NCI-H2171 (cell line): ENCODE measurements at places on chromosomes 12 and 14.

- DNase-seq: no peak
These were observed 581.9 kb downstream of the VRK1 start for GRCh38 chr14:97379091-97379531.

- DNase-seq: no peak
These were observed 15.0 kb upstream of the TMEM30B start for GRCh38 chr14:61296151-61296550.

GRCh38 chr12:15538881-15539280 is 216.6 kb downstream of the PTPRO start:
- DNase-seq: no peak

GRCh38 chr12:125244338-125244737 is 179.1 kb downstream of the AACS start:
- DNase-seq: no peak

GRCh38 chr12:124866883-124867400 is 3.3 kb upstream of the SCARB1 start:
- no peak for DNase-seq

- DNase-seq: no peak
These were observed 30.6 kb upstream of the SLC38A2 start for GRCh38 chr12:46402941-46403718.

GRCh38 chr12:7373226-7373625 is 69.4 kb downstream of the ACSM4 start:
- peak; percentile 100 for DNase-seq

DNA sequence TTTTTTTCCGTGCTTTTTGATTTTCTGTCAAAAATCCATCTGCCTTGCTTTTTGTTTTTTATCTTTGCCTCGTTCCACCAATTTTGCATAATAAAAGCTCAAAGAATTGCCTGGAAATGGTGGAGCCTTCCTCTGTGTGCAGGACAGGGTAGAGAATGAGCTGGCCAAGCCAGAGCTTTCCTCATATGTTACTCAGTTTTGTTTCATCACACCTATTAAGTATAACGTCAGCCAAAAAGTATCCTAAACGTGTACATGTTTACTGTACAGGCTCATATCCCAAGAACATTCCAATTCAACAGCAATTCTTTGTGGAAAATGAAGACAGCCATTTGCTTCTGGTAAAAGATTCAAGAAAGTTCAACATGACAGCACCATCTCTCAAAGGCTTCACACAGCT is 191.2 kb upstream of the LMNTD1 start:
- DNase-seq: no peak

DNA sequence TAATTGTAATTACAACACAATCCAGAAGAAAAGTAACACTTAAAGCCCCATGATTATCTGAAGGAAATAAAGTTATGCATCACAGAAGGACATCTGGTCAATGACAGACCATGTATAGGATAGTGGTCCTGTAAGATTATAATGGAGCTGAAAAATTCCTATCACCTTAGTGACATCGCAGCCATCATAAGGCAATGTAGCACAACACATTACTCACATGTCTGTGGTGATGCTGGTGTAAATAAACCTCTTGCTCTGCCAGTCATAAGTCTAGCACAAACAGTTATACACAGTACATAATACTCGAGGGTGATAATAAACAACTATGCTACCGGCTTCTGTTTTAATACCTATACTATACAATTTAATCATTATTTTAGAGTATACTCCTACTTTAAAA is 11.2 kb downstream of the ATG2B start:
- no peak for DNase-seq

GRCh38 chr14:38526826-38527501 is 271.1 kb upstream of the CLEC14A start:
- DNase-seq: no peak

DNA sequence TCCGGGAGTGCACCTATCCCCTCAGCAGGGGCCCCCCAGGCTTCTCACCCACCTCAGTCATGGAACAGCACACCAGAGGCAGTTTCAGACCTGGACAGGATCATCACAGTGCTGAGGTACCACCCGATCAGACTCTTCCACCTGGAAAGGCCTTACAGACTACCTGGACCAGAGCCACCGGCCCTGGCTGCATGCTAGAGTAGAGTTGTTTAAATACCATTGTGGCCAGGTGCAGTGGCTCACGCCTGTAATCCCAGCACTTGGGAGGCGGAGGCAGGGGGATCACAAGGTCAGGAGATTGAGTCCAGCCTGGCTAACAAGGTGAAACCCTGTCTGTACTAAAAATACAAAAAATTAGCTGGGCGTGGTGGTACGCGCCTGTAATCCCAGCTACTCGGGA is 61.5 kb downstream of the TSPAN11 start:
- DNase-seq: no peak

- no peak for DNase-seq
These were observed 1628.8 kb upstream of the SEL1L start for GRCh38 chr14:83162361-83162929.

GRCh38 chr12:52331039-52331438 is 9.8 kb upstream of the KRT83 start:
- DNase-seq: no peak

GRCh38 chr12:82437744-82438143 is 79.4 kb downstream of the METTL25 start:
- no peak for DNase-seq

GRCh38 chr14:51780741-51781140 is 79.7 kb upstream of the GNG2 start:
- DNase-seq: no peak

DNA sequence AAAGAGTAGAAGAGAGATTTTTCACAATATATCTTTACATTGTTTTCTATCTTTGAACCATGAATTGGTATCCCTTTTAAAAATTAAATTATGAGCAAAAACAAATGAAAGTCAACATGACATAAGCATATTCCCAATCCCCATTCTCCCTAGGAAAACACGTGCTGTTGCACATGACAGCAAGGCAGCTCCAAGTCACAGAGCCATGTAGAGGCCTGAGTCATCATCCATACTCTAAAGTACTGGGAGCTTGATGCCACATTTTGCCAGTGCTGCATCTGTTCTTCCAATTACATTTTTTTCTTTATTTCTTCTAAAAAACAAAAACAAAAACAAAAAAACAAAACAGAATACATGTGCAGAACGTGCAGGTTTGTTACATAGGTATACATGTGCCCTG is 115.2 kb downstream of the ITPR2 start:
- DNase-seq: no peak

GRCh38 chr14:57814726-57815125 is 51.2 kb downstream of the SLC35F4 start:
- no peak for DNase-seq

DNA sequence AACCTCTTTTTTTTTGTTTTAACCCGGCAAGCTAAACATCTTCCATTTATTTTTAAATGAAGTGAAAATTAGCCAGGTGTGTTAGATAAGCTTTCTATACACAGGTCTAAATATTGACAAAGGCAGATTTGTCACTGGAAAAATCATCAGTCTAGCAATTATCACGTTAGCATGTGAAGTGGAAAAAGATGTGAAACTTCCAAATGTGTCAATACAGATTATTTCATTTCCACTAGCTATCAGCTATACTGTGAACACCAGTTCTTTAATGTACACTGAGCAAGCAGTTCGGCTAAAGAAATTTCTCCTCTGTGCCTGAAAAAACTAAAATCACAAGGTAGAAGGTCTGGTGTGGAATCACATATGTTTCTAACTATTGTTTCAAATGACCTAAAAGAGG is 96.6 kb upstream of the G2E3 start:
- DNase-seq: no peak

DNA sequence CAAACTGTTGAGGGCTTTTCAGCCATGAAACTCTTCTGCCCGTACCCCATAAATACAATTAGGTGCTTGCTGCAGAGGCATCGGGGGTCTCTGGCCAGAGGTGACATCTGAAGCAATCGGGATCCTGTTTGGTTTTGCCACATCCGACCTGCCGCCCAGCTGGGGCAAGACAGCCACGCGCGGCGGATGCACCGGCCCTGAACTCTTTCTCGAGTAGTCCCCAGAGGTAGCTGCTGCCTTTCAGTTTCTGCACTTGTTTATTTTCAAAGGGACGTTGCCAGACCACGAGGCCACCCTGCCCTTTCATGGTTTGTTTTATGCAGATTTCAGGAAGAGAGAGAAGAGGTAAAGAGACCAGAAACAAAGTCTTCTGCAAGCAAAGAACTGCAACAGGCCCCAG is 10.6 kb upstream of the MLXIP start:
- no peak for DNase-seq

DNA sequence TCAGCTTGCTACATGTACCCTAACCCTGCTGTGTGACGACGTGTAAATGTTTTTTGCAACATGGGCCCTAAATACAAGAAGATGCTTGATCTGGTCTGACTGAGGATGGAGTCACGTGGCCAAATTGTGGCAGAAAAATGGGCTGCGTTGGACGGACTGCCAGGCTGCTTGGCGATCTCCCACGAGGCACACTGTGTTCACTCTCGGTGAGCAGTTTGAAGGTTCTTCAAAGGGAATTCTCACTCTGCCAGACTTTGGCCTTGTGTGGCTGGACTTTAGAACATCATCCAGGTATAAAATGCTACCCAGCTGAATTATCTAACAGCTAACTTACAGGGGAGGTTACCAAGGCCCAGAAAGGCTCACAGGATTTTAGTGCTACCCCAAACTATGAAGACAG is 85.1 kb downstream of the KDM2B start:
- no peak for DNase-seq

DNA sequence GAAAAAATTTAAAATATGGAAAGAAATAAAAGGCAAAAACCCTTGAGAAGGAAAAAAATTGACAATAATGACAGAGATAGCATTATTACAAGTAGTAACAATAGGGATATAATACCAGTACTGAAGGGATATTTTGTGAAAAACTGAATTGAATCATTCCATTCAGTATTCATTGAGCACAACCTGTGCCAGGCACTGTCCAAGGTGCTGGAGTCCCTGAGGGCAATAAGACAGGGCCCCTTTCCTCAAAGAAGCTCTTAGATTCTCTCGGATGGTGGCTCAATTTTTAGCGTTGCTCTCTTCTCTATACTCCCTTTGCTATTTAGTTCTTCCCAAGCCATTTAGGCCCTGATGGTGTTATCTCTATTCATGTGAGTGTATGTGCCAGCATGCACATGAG is 34.3 kb upstream of the GAS2L3 start:
- no peak for DNase-seq

DNA sequence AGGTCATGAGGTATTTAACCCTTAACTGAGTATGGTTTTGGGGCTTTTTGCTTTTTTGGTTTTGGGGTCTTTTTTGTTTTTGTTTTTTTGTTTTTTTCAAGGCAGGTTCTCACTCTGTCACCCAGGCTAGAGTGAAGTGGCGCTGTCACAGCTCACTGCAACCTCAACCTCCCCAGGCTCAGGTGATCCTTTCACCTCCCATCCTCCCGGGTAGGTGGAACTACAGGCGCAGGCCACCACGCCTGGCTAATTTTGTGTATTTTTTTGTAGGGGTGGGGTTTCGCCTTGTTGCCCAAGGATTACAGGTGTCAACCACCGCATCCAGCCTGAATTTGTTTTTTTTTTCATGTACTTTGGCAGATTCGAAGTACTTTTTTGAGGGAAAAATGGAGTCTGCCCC is 19.9 kb downstream of the RAP1B start:
- DNase-seq: no peak

DNA sequence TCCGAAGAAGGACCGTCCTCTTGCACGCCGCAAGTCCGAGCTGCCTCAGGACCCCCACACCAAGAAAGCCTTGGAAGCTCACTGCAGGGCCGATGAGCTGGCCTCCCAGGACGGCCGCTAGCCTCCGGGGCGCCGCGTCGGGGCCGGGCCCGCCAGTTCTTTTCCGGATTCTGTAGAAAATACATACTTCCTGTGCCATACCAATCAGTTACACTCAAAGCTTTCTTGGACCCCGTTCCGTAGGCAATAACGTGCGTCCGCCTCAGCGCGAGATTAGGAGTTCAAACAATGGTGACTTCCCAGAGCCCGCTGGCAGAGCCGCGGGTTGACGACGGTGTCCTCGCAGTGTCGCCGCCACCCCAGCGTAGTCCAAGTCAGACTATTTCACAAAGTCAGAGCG is 39.2 kb upstream of the DYNC1H1 start:
- DNase-seq: no peak

GRCh38 chr14:23351681-23352505 is 794 bp downstream of the SLC22A17 start:
- no peak for DNase-seq

- DNase-seq: no peak
These were observed 765 bp upstream of the NFYB start for GRCh38 chr12:104138797-104139152.

GRCh38 chr14:95078867-95079266 is 78.5 kb downstream of the DICER1 start:
- no peak for DNase-seq

GRCh38 chr12:8687846-8688601 is 9.8 kb upstream of the RIMKLB start:
- DNase-seq: no peak

GRCh38 chr12:6212086-6212485 is 11.9 kb downstream of the CD9 start:
- no peak for DNase-seq

DNA sequence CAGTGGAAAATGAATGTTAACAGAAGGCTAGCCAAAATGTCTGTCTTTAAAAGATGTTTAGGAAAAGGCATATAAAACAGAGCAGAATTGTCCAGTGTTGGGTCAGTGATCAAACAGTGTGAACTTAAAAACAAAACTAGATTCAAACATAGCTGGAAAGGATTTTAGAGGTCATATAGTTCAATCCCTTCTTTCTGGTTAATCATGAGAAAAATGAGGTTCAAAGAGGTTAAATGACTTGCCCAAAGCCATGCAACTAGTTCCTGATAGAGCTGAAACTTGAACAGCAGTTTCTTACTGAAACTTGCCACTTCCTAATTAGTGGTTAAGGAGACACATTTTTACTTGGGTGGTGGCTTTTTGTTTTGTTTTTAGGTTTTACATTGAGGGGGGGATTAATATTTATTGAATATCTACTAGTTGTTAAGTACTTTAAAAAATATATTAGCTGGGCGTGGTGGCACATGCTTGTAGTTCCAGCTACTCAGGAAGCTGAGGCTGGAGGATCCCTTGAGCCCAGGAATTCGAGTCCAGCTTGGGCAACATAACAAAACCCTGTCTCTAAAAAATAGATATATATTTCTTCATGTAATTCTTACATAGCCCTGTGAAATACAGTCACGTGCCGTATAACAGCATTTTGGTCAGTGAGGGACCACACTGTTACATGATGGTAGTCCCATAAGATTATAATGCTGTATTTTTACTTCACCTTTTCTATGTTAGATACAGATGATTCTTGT is 20.4 kb downstream of the ACVR1B start:
- DNase-seq: no peak

- DNase-seq: no peak
These were observed 40.2 kb downstream of the TFCP2 start for GRCh38 chr12:51132693-51133092.
